ENCODE measurements at places on chromosomes 3 and 15.

GRCh38 chr15:52042051-52042851 is 23.2 kb downstream of the MAPK6 start:
- DNase-seq: no peak

GRCh38 chr3:19202303-19202702 is 54.0 kb downstream of the KCNH8 start:
- no peak for DNase-seq

DNA sequence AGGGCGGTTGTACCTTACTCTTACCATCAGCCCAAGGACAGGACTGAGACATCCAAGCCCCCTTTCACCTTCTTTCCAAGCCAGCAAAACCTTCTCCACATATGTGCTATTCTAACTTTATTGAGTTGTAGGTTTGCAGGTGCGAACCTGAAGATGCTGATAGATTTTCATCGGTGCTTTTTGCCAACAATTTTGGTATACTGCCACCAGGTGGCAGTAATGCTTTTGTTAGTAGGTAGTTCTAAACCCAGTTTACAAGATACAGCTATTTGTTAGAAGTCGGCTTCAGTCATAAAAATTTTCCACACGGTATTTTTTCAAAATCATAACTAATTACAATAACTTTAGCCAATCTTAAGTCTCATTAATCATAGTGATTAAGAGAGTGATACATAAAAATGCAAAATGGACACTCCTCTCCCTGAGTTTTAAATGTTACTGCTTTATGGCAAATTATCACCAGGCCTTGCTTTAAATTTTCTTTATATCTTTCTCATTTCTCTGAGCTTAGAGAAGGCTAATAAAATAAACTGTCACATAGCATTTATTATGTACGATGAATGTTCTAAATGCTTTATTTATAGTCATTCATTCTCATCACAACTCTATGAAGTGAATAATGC is 636 bp downstream of the TBC1D21 start:
- DNase-seq: peak; percentile 16

DNA sequence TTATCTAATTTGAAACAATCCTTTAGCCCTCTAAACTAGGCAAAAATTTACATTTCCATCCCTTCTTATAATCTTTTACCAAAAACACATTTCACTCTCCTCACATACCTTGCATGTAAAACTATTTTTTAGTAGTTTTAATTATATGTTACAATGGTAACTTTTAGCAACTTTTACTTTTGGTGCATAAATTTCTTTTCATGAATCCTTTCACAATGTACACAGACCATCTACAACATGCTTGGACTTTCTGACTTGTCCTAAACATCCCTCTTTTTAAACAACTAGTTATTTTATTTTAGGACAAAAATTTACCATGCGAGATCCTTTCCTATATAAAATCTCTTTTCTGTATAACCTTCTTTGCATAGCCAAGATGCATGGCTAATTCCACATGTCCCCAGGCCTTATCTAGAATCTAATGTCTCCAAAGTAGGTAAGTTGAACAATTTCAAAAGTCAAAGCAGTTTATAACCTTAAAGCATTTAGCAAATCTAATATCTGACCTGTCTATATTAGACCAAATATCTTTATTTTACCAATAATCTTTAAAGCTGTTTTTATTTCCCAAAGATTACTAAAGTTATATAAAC is 14.4 kb upstream of the ALDH1L1 start:
- DNase-seq: no peak

- DNase-seq: no peak
Measured at GRCh38 chr3:178075344-178075743, 460.9 kb upstream of the KCNMB2 start.

DNA sequence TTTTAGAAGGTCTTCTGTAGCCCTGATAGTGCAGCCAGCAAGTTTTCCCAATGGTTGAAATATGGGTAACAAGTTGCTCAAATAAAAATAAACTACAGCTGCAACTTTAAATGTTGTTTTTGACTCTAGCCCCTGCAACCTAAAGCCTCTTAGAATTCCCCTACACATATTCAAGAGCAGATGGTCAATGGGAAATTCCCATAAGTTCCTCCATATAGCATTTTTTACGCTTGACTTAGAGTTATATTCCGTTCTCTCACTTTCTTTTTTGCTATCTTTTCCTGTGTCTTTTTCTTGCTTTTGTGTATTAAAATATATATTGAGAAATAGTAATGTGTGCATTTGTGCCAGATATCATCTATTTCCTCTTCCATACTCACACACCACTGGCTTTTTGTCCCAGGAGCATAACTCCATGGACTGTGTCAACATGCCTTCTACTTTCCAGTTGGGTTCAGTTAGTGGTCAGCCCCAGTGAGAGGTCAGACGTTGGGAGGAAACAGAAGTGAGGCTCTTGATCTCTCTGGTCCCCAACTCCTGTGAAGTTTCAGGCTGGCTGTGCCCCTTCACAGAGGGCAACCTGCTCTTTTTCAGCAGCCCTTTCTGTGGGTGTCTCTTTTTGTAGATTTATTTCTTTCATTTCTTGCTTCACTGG is 63.3 kb upstream of the TP63 start:
- no peak for DNase-seq

- no peak for DNase-seq
Measured at GRCh38 chr3:153216928-153217327, 54.9 kb downstream of the RAP2B start.

GRCh38 chr3:127045435-127046045 is 62.6 kb downstream of the PLXNA1 start:
- no peak for DNase-seq

GRCh38 chr15:26974120-26974780 is 3.3 kb downstream of the GABRG3 start:
- DNase-seq: no peak

Measured in T-helper 2 cell (primary cell).